ENCODE measurements at places on chromosomes 3 and 15. TPM values are rescaled to one million over a fixed set of nuclear protein-coding genes. Genes with fewer than 3 reads are reported as not detected.
A peak's percentile ranks its signal among the peaks of the same experiment; 100 is the strongest.

- no peak for DNase-seq
These were observed 14.8 kb downstream of the MRPS11 start for GRCh38 chr15:88482263-88482662.

GRCh38 chr3:69716119-69716518 is 23.1 kb upstream of the MITF start:
- DNase-seq: no peak

- no peak for DNase-seq
These were observed 2.8 kb downstream of the APOD start for GRCh38 chr3:195580744-195581443.

GRCh38 chr15:101641129-101641764 is 10.9 kb downstream of the TM2D3 start:
- DNase-seq: peak; percentile 90

- no peak for DNase-seq
These were observed 37.3 kb upstream of the KLHL6 start for GRCh38 chr3:183592821-183593220.

- no peak for DNase-seq
These were observed 44.8 kb upstream of the HACD2 start for GRCh38 chr3:123629747-123630047.

DNA sequence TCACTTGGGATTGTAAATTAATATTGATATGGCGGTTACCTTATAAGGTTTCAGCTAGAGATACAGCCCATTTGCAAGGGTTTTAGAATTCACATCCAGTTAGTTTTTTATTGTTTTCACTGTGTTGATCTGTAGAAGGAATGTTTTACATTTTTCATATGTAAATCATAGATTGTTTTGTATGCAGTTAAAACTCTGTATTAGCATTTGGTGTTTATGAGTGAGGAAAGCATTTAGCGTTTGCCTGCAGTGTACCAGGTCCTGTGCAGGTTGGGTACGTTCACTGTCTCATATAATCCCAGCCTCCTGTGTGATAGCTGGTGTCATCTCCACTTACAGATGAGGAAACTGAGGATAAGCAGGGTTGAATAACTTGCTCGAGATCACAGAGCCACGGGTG is 23.8 kb downstream of the MAP6D1 start:
- no peak for DNase-seq

GRCh38 chr3:111324151-111324550 is 217.8 kb upstream of the CD96 start:
- no peak for DNase-seq

- no peak for DNase-seq
These were observed 56.5 kb upstream of the STT3B start for GRCh38 chr3:31476209-31476608.

ZNF502 gene
- 7.3 TPM for total RNA-seq

VGLL3 gene
- 91.8 TPM for total RNA-seq

PDCD7 gene
- 14.8 TPM for total RNA-seq

PLSCR4 gene
- total RNA-seq: 84.7 TPM

All from omental fat pad (tissue), 4 donors.